Transverse colon (tissue), 4 donors: ENCODE measurements at places on chromosomes 4 and X.

- no peak for DNase-seq
Measured at GRCh38 chr4:77178560-77178959, 21.6 kb downstream of the CCNG2 start.

- DNase-seq: no peak
Measured at GRCh38 chr4:164779811-164780216, 25.9 kb downstream of the SMIM31 start.

GRCh38 chrX:152991123-152991522 lies 2.8 kb downstream of the PNMA5 start:
- no peak for DNase-seq

GRCh38 chrX:1223242-1223600 lies 10.8 kb upstream of the CRLF2 start:
- DNase-seq: no peak

- no peak for DNase-seq
Measured at GRCh38 chrX:155231163-155231562, 14.9 kb downstream of the VBP1 start.

DNA sequence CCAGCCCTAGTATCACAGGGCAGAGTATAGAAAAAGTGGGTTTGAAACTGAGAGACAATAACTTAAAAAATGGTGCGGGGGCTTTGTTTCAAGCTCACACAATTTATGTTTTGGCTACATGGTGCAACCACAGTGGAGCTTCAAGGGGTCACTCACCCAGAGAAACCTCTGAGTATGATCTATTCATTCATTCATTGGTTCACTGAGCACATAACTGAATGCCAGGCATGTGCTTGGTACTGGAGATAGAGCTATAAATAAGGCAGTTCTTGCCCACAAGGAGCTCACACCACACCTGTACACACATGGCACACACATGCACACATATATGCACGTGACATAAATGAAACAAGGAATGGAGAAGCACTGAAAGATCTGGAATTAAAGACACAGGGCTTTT lies 171.4 kb downstream of the NHS start:
- DNase-seq: no peak

DNA sequence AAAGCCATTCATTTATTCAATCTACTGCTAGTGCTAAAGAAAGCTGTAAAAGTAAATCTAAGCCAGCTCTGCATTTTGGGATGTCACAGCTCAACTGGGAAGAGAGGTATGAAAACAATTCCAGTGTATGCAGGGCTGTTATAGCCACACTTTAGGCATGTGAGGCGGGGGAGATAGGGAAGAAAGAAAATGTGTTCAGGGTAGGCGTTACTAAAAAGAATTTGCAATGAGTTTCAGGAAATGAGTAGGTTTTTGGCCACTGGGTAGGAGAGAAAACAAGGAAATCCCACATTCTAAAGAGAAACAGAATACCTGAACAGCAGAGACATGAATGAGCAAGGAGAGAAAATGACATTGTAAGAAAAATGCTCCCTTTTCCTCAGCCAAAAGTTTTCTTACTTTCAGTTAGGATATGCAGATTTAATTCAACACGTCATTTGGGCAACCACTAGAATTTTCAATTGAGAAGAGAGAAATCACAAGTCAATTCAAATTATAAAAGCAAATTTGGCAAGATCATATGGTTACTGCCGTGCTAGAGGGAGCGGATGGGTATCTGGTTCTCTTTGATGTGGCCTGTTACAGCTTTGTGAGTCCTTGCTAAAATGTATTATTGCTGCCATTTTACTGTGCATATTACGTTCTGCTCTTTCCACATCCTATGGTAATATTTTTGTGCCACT lies 226.3 kb downstream of the KCNIP4 start:
- no peak for DNase-seq

DNA sequence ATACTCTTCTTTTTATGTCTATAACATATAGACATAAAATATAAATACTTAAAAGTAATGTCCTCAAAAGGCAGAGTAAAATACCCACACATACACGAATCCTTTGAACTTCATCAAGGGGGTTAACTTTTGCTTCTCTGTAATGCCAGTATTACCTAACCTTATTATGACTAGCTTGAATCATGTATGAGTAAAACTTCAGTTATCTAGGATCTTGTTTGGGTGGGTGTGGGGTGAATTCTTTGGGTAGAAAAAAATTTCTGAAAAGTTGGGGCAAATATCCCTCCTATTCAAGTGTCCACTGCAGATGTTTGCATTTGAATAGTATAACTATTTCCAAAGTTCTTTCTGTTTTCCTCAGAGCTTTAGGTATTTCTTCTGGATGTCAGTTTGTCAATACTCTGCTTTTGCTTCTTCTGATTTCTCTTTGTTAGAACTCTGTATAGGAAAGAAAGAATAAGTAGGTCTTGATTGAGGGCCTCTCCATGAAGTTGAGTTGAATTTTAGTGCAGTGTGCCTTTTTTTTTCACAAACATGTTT lies 173.8 kb downstream of the ADGRL3 start:
- DNase-seq: no peak

DNA sequence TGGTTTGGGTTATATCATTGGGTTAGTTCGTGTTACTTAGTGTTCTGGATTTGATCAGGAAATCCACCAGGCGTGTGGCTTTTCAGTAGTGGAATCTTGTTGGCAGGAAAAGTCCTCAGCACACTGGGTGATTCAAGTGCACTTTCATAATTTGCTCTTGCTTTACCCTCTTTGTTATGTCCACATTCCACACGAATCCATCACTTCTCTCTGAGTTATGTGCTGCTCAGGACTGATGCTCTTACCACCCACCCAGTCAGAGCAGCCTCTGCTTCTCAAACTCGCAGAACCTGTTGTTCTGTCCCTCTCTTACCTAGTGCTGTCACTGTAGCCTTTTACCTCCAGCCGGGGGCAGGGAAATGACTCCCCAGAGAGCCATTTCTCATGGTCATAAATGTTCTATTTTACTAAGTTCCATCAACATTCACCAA lies 37.2 kb upstream of the SCRG1 start:
- DNase-seq: no peak

GRCh38 chr4:147801820-147802219 lies 69.9 kb downstream of the ARHGAP10 start:
- DNase-seq: no peak

- no peak for DNase-seq
Measured at GRCh38 chr4:17812125-17812524, 1.3 kb downstream of the NCAPG start.

DNA sequence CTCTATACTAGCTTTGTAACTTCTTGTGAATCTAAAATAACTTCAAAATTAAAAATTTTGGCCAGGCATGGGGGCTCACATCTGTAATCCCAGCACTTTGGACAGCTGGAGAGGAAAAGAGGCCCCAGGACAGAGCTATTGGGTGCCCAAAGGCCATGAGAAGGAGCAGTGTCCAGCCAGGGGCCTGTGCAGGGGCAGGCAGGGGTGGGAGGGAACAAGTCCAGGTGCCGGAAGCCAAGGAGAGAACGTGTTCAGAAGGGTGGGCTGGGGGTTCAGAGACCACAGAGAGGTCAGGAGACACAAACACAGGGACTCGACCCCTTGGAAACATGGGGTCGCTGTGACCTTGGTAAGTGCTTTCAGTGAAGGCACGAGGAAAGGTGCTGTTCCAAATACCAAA lies 138.9 kb downstream of the EVC2 start:
- no peak for DNase-seq

DNA sequence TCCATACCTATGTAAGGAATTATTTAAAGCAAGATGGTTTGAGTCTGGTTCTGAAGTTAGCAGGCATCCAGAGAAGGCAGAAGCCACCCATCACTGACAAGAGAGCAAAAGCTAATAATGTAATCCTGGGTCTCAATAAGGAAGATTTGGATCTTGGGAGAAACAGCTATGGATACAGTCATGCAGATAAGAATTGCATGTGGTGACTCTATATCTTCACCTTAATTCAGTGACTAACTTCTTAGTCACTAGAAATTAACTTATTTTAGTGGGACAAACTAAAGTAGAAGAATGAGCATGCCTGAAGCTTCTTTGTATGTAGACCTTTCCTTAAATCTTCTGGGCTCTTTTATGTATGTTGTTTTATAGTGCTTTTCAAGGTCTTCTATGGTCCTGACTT lies 66.6 kb downstream of the ATP10D start:
- DNase-seq: no peak

DNA sequence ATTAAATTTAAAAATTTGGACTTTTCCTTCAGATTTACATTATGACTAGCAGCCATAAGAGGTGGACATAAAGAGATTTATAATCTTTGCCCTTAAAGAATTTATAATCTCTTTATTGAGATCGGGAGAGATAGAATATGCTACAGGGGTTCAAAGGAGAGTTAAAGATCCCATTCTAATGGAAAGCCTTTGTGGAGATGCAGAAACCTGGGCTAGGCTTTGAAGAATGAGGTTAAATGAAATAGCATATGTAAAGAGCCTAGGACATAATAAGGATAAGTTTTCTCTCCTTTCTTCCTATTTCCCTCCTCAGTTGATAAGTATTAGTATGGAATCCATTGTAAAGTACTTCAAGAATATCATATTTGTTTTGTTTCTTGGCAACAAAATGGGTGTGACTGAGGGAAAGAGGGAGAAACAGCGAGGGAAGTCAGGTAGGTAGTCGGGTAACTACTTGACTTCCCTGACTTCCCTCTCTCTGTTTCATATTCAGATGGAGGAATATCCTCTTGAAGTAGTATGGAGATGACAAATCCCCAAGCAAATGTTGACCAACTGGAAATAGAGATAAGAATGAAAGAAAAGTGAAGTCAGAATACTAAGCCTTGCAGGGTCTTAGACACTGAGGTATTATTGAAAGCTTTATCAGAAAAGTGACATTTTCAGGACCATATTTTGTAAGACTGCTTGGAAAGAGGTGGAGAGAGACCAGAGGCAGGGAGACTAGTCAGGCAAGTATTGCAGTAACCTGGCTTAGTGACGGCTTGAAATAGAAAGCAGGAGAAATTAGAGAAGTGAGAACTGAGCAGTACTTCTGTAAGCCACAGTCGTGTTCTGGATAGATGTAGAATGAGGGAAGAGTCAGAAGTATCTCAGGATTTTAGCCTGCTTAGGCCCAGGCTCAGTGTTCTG lies 82.9 kb downstream of the PDLIM5 start:
- no peak for DNase-seq

GRCh38 chr4:81030981-81031791 lies 678 bp downstream of the BMP3 start:
- peak; percentile 24 for DNase-seq

- no peak for DNase-seq
Measured at GRCh38 chr4:108982402-108983185, 219.7 kb upstream of the ETNPPL start.

GRCh38 chr4:1047106-1047975 lies 35.9 kb downstream of the FGFRL1 start:
- peak; percentile 38 for DNase-seq

DNA sequence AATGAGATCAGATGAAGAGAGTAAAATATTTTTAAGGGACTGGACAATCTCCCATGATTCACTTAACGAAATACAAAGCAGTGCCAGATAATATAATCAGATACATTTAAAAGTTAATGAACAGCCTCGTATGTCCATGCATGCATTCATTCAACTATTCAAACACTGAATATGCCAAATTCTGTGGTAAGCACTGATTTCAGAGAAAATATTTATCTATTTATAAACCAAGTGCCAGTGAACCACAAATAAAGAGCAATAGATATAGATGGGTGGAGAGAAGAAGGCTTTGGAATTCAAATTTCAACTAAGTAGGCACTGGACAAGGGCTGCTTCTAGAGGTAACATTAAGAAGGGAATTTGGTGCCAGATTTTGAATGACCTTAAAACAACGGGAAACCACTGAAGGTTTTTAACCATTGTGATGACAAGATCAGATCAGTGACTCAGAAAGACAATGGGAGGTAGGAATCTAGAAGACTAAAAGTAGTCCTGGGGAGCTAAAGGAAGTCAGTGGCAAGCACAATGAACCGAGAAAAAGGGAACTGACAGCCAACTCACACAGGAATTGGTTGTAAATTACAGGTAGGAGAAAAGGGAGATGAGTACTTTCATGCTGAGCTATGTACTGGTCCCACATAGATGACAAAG lies 14.2 kb downstream of the ELOVL6 start:
- DNase-seq: no peak

DNA sequence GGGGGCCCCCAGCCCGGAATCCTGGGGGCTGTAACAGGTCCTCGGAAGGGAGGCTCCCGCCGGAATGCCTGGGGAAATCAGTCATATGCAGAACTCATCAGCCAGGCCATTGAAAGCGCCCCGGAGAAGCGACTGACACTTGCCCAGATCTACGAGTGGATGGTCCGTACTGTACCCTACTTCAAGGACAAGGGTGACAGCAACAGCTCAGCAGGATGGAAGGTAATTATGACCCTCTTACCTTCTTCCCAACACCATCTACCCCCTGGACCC lies 1.0 kb downstream of the FOXO4 start:
- no peak for DNase-seq

GRCh38 chr4:24731448-24731847 lies 63.9 kb upstream of the SOD3 start:
- no peak for DNase-seq

DNA sequence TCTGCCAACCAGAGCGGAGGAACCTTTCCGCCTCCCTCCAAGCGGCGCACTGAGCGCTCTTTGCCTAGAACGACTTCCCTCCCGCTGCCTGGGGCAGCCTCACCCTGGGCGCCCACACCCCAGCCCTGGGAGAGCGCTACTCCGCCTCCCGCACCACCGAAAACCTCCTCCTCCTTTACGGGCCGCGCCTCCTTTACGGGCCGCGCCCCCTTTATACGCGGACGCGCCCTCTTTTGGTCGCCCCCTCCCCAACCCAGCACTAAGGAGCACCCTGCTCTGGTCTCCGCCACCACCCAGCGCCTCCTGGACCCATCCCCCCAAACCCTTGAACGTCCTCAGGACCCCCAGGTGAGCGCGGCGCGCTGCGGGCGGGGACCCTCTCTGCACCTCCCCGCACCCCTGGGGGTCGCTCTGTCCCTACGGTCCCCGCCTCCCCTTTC lies 586 bp upstream of the NSG1 start:
- no peak for DNase-seq

- DNase-seq: no peak
Measured at GRCh38 chr4:71473541-71474240, 134.9 kb downstream of the SLC4A4 start.

DNA sequence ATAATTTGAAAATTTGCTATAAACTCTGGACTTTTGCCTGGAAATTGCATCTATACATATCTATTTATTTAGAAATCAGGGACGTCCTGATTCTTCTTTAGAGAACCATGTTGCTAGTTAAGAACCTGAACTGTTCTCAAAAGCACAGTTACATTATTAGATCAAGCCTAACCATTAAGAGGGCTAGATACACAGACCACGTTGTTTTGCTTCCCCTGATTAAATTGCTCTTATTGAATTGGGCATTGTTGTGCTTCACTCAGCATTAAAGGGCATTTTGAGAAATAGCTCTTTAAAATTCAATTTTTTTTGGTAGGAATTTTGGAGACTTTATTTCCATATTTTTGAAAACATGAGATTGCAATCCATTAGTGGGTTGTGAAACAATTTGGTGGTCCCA lies 44.4 kb downstream of the FIP1L1 start:
- DNase-seq: no peak

DNA sequence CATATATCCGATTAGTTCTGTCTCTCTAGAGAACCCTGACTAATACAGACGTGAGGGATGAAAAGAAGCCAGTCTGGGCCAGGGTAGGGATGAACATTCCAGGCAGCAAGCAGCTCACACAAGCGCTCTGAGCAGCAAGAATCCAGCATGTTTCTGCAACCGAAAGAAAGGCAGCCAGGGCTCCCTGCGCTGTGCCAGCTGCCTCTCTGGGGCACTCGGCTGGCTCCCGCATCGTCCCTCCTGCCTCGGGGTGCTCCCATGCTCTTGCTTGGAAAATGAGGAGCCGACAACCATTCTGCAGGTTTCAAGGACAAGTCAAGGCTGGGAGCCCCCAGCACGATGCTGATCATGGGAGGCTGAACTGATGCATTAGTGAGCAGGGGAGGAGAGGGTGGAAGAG lies 7.0 kb downstream of the JAKMIP1 start:
- DNase-seq: no peak
